Effector CD8-positive, alpha-beta T cell (primary cell): ENCODE measurements at places on chromosomes 2 and 18.

GRCh38 chr2:4882421-4882820, 809.8 kb upstream of the SOX11 start:
- no peak for DNase-seq

DNA sequence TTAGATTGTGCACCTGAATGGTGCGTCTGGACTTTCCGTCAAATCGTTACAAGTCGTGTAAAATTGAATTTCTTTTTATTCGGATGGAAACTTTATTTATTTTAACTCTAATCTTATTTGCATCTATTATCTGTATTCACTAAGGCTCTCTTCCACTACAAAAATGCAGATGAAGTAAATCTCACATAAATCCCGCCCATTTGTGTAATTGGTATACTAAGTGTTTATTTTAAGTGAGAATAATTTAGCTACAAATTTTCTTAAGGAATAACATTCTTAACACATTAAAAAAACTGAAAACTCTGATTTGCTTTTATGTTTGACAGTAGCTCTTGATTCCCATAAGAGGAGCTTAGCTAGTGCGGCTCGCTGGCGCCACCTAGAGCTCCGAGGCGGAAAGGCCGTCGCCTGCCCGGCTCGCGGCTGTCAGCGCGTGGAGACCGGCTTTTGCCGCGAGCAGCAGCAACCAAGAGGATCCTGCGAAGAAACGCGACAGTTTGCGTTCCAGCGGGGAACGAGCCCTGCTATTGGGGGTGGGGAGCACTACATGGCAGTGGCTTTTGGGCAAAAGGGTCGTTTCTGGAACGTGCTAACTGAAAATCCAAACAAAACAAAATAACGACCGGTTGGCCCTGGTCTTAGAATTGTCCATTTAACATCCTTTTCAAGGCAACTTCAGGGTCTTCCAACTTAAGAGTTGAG, 6.7 kb downstream of the SP9 start:
- peak; percentile 70 for DNase-seq

- DNase-seq = no peak
These were observed 47.3 kb downstream of the EPB41L5 start for GRCh38 chr2:120060088-120060623.

GRCh38 chr2:199693861-199694260, 157.1 kb downstream of the FTCDNL1 start:
- no peak for DNase-seq

DNA sequence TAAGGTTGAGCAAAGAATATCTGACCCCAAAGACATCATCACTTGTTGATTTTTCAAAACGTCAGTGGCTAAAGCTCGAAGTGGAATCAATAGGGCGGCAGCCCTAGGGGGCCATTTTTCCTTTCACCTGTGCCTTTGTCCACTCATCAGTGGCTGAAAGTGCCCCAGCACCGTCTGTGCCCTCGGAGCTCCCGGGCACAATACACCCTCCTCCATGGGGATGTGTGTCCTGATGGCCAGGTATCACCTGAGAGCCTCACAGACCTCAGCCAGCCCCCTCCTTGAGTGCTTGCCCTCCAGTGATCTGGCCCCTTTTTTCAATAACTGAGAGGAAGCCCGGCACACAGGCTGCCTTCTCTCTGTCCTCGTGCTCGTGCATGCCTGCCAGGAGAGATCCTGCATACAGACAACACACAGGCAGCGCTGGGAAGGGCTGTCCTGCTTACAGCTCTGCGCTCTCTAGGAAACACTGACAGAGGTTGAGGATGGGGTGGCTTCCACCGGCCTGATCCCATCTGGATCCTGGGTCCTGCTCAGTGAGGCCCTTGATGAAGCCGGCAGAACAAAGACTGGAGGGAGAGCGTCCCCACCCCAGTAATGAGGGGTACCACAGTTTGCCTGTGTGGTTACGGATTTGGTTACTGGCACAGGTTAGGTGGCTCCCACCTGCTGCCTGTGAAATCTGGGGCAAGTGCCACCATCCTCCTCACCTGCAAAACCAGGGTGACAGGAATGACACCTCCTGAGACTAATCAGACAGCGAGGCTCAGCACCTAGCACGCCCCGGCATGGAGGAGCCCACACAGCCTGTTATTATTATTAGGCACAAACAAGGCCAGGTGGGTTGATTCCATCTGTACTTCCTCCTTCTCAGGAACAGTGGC, 197.5 kb upstream of the RAB6C start:
- DNase-seq = no peak

- no peak for DNase-seq
These were observed 24.9 kb upstream of the RPIA start for GRCh38 chr2:88666576-88666975.

DNA sequence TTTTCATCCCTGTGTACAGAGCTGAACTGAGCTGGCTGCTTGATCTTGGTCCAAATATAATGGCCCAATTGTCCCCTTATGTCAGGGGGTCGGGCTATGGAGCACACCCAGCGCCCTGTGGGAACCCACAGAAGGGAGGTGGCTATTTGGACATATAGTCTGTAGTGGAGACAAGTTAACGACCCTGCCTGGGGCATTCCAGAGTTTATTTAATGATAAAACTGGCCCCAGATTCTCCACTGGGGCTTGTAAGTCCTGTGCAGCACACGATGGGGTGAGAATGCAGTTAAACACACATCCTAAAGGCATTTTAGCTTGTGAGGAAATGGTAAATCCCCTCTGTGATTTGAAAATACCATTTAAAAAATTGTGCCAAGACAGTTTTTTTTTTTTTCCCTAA, 72.9 kb downstream of the QPCT start:
- DNase-seq = no peak

DNA sequence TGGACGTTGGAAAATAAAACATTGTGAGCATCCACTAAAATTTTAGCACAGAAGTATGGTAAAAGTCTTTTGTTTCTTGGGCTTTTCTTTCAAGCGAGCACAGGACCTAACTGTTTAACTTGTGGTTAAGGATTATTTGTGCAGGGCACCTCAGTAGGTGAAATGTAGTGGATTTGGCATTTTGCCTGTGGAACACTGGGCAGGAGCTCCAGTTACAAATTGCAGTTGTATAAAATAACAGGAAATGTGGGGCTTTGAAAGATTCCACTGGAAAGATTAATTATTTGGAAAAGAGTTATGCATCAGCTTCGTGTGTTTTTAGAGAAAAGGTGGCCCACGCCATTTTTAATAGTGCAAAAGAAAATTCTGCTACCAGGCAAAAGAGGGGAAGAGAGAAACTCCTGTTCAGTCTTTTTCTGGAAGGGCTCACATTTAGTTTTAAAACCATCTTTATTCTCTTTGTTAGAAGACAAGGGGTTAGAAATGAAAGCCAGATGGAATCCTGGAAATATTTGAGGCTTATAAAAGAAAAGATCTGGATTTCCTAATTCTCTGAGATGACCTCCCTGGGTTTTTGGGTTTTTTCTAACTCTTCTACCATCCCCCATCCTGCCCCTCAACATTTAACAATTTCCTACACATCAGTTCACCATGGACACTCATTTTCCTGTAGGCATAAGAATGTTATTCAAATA, 144.3 kb upstream of the SERTAD2 start:
- no peak for DNase-seq

DNA sequence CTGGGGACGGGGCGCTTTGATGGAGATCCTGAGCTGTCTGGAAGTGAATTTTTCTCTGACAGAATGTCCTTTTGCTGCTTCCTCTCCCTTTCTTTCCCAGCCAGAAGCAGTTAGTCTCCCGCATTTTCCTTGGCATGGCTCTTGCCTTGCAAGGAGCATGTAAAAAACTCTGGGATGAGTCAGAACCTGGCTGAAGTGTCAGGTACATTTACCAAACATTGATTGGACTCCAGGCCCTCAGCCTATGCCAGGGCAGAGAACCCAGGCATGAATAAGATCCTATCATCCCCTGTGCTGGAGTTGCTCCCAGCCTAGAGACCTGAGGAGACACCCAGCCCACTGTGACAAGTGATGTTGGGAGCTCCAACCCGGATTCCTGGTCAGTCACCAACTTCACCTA, 21.6 kb downstream of the STON1 start:
- no peak for DNase-seq

DNA sequence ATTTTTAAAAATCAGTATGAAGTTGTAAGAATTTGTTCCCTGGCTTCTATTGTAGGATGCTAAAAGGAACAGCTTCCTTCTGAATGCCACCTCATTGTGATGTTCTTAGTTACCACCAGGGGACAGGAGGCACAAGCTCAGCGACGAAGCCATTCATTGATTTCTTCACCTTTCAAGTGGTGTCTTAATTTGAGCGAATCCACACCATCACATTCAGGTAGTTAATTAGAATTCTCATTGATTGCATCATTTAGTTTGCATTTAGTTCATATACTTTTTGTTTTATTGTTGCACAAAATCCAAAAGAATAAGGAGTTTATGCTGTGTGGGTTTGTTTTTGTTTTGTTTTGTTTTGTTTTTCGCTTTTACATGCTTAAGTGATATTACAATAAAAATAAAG, 23.1 kb downstream of the CYP27C1 start:
- no peak for DNase-seq

- peak; percentile 9 for DNase-seq
These were observed 4.9 kb downstream of the UCN start for GRCh38 chr2:27303093-27304025.

GRCh38 chr18:46574000-46574742, 82.8 kb downstream of the LOXHD1 start:
- DNase-seq = no peak

DNA sequence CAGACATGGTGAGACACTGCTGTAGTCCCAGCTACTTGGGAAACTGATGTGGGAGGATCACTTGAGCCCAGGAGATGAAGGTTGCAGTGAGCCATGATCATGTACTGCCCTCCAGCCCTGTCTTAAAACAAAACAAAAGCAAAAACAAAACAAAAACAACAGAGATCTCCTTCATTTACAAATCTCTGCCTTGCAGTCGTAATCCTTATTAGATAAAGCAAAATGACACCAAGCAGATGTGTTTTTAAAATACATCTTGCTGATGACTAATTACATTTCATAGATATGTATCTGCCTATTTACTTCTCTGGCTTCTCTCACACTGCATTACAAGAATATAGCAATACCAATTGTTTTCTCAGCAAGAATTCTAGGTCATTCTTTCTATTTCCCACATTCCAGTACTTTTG, 22.8 kb downstream of the NFE2L2 start:
- no peak for DNase-seq

DNA sequence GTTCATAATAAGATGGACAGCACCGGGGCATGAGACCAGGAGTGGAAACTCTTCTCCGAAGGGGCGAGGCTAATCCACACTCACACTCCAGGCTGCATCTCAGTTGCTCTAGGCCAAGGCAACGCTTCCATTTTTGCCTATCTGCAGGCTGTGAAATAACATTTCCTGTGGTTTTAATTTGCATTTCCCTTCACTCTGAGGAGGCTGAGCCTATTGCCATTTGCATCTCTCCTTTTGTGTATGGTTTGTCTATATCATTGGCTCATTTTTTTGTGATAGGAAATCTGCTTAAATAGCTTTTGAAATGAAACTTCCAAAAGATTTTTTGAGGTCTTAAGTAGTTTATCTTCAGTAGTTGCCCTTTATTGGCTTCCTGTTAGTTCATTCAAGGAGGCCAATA, 57.6 kb downstream of the TPGS2 start:
- DNase-seq = no peak

DNA sequence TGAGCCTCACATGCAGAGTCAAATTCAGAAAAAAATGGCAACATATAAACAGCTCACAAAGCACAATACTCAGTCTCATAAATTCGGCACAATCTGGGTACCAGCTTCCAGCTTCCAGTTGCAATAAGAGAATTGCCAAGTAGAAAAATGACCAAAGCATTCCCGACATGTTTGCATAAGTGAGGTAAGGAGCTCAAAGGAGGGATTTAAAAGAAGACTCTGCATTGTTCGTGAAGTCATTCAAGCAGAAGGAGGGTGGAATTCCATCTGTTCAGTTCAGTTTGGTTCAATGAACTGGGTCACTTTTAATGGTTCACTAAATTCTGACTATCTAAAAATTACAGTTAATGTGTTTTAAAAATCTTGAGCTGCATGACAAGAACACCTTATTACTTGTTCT, 106.7 kb upstream of the KLHL14 start:
- DNase-seq = no peak

- no peak for DNase-seq
These were observed 226.3 kb downstream of the MREG start for GRCh38 chr2:215787025-215787424.

DNA sequence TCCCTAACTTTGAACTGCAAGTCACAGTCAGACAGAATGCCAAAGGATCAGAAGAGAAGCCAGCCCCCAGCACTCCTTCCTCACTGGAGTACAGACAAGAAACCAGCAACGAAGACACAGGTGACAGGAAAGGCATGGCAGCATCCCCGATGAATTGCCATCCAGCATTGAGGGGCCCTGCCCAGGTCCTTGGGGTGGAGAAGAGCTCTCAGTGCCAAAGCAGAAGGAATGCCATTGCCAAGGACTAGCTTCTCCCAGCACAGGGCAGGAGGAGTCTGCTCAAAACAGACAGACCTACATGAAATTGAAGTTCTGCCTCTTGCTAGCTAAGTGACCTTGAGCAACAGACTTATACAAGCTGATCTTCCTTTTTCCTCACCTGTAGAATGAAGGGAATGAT, 220.1 kb downstream of the L3MBTL4 start:
- DNase-seq = no peak

DNA sequence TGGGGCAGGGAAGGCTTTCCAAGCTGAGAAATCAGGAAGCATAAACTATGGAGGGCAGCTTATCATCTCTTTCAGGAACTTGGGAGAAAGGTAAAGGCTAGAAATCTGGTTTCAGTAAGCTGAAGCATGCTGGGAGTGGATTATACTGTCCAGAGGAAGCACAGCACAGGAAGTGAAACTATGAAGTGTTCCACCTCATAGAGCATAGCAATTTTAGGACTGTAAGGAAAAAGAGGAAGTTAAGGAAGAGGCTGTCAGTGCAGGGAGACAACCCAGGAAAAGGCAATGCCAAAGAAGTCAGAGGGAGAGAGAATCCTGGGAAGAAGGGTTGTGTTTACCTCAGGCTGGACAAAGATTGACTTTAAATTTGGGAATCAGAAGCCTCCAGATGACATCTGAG, 51.9 kb downstream of the EFEMP1 start:
- no peak for DNase-seq
